ENCODE measurements at places on chromosomes 5 and 9.

GRCh38 chr9:118650417-118650816 is 718.8 kb downstream of the BRINP1 start:
- DNase-seq: no peak

DNA sequence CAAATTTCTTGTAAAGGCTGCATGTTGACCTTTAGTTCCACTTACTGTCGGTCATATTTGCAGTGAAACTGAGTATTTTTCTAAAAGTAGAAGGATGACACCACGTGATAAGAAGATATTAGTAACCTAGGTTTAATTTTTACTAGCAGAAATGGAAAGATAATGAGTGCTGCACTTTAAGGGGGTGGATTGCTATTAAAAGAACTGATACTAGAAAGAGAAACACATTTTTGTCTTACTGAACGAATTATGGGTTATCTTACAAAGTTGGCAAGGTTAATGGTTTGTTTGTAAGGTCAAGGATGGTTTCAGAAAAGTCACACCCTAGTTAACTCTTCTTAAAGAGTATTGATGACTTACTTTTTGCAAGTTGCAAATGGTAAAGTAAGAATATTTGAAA is 2.4 kb downstream of the MACIR start:
- no peak for DNase-seq

GRCh38 chr5:163339148-163339547 is 98.2 kb upstream of the CCNG1 start:
- no peak for DNase-seq

- no peak for DNase-seq
These were observed 71.7 kb upstream of the SLC25A51 start for GRCh38 chr9:37975639-37976038.

GRCh38 chr5:163409384-163409783 is 28.0 kb upstream of the CCNG1 start:
- no peak for DNase-seq

- DNase-seq: no peak
These were observed 101.0 kb downstream of the NR3C1 start for GRCh38 chr5:143302341-143303045.

GRCh38 chr5:161064297-161064696 is 212.3 kb upstream of the ATP10B start:
- no peak for DNase-seq

GRCh38 chr9:122029898-122030297 is 63.2 kb downstream of the TTLL11 start:
- no peak for DNase-seq

DNA sequence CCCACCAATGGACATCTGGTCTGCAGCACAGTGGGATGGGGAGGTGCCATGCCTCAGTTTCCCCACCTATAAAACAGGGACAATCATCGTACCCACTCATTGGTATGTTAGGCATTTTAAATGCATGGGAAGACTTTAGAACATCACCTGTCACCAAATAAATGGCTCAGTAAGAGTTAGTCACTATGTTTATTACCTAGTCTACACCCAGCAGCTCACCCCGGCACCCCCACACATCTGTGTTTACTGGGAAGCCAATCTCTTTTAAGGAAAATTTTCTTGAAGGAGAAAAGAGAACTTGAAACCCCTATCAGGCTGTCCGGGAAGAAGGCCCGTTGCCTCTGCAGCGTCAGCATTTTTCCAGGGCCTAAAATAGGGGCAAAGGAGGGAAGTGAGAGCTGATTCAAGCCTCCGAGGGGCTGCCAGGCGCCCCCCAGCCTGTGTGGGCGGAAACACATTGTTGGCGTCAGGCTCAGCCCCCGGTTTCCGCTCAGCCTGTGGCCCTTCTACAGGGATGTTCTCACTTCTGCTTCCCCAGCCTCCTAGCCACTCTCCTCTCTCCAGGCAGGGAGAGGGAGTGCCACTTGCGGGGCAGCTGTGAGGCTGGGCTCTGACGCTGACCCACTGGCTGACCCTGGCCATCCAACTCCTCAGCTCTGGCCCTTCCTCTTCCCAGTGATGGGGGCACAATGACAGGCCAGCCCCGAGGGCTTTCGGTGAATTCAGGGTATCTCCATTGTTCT is 4.6 kb downstream of the CSF1R start:
- DNase-seq: no peak

DNA sequence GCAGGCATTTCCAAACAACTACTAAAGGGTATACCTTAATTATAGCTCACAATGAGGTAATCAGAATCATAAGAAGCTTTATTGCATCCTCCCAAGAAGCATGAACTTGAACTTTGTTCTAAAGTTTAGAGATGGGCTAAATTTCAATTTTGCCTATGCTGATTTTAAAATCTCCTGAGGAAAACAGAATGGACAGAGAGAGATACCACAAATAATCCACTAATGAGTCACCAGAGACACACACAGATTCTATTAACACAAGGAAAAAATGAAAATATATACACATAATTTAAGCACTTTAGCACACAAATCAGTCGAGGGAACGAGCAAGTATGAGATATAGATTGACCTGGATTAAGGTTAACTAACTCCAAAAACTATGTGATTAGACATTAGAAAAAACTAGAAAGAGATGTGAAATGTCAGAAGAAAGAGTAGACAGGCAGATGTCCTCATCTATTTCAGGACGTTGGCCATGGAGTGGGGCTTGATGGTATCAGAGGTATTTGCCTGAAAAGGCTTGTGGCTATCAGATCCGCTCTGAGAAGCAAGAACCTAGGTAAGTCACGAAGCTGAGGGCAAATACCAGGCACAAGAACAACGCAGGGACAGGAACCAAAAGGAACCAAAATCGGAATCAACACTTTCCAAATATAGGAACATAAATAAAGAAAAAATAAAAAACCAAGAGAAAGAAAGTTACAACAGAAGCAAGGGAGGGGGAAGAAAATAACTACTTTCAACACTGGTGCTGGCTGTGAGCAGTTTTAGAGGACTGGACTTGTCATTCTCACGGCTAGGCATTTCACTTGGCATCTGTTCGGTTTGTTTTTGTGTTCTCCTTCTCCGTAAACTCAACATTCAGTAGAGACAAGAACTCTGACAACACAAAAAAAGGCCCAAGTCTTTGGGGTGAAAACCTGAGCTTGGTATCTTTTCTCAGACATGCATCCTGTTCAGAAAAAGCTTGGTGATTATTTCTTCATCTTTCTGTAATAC is 294.6 kb upstream of the PUM3 start:
- no peak for DNase-seq

Measured in stimulated activated CD8-positive, alpha-beta memory T cell treated with anti-CD3 and anti-CD28 coated beads, Interleukin-7, amount 100 ng/mL, for 1 hour (primary cell).